Stimulated activated CD4-positive, alpha-beta T cell treated with anti-CD3 and anti-CD28 coated beads, Interleukin-1b, Interleukin-23, amount 100 ng/mL, for 1 hour (primary cell): ENCODE measurements at places on chromosomes 2 and 18.

GRCh38 chr2:205650931-205651330 lies 31.4 kb upstream of the NRP2 start:
- no peak for DNase-seq

GRCh38 chr2:42368817-42369531 lies 8.0 kb upstream of the COX7A2L start:
- no peak for DNase-seq

DNA sequence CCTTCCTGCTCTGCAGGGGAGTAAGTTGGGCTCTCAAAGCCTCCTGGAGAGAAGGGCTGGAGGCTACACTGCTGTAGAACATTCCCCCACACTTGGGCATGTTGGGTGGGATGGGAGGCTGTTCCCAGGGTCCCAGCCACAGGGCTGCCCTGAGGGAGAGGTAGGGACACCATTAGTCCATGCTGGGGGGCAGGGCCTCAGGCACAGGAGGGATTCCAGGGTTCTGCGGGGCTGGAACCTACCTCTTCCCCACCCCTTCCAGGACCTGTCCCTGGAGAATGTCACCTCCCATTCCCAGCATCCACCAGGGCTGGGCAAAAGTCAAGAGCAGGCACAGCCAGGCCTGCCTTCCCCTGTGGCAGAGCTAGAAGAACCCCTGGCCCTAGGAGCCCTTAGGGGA lies 6.9 kb upstream of the ADRA2B start:
- no peak for DNase-seq

- no peak for DNase-seq
Observed at GRCh38 chr2:11175293-11175795, 20.1 kb downstream of the SLC66A3 start.

DNA sequence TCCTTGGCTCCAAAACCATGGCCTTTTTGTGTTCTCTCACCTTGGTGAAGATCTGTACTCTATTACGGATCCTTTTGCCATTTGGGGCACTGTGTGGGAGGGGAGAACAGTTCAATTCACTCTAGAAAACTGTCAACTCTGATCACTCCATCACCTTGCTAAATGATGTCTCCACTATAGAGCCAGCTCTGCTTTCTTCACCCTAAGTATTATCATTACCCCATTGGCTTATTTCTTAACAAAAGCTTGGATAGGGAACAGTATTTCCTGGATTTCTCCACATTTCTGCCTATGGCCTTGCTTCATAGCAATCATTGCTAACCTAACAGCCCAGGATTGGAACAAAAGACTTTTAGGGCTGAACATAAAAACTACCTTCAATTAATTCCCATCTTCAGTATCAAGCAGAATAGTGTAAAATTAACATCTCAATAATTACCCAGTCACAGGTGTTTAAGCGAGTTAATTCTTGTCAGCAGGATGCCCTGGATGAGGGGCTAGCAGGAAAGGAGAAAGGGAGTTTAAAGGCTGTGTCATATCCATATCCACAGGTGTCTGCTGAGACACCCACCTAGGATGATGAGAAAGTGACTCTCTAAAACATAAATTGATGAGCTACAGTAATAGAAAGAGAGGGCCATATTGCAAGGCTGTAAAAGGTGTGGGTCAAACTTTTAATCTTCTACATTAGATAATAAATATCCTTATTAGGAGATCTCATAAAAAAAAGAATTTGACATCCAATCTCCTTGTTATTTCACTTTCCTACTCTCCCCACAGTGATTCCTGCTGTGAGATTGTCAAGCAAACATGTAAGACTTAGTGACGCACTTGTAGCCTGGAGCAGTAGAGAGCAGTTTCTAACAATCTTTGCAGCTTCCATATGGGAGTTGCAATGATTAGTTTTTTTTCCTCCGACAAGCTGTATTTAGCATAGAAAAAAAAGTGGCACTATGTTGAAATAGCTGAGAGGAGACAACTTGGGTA lies 589.5 kb upstream of the NXPH2 start:
- no peak for DNase-seq

DNA sequence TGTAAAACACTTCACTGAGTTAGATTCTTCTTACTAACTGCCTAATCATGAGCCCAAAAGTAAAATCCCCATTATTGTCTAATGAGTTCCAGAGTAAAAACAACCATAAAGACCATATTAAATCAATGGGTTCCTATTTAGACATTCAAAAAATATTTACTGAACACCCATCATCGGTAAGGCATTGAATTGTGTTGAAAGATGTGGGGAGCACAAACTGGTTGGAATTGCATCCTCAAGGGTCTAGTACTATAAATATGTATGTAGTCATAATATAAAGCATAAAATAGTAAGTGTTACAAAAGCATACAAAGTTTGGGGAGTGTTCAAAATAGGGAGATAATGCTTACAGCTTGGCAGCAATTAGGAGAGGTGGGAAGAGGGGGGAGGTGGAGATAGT lies 3.0 kb upstream of the MARCHF4 start:
- no peak for DNase-seq

DNA sequence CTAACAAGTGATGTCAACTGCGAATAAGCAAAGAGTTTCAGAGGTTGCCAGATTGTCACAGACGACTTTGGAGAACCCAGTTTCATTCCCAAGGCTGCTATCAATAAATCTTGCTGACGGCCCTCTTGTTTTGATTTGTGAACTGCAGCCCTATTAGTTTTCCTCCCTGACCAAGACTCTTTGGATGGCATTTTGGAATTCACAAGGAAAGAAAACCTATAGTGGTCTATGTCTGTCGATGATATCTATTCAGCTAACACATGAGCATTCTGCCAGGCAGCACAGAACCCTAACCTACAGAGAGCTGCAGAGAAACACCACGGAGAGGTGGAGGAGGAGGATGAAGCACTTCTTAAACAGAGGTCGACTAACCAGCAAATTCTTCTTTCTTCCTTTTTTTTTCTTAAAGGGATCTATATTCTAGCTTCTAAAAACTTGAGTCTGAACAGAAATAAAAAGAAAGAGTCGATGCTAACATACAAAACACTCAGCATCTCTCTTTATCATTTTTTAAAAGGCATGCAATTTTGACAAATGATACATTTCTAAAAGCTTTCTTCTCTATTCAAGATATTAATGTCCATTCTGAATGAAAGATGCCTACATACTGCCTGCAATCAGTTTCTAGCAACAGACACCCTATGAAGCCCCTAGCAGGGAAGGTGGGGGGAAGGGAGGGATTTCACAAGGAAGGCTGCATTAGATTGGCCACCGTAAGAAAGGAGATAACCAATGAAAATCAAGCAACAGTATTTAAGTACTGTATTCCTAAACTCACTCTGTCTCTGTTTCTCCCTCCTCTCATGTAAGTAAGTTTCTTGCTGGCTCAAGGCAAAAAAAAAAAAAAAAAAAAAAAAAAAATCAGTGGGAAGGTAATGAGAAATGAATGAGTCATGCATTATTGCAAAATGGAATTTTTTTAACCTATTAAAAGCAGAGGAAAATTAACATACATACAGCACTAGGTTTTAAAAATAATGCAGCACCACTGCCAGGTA lies 83.0 kb upstream of the CHRNA1 start:
- DNase-seq = no peak

DNA sequence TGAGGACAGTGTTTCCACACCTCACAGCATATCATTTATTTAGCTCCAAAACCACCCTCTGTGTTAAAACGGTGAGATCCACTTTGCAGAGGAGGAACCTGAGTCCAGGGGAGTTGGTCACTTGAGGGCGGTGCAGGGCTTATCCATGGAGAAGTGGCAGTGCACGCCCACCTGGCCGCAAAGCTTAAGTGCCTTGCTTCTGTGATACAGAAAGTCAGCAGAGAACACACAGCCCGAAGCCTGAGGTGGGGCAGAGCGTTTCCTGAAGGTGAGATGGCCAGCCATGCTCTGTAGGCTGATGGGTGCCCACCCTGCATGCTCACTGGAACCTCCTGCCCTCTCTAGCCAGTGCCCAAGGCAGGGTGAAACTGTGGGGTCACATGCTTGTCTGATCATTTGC lies 87.3 kb downstream of the SH3RF3 start:
- no peak for DNase-seq

DNA sequence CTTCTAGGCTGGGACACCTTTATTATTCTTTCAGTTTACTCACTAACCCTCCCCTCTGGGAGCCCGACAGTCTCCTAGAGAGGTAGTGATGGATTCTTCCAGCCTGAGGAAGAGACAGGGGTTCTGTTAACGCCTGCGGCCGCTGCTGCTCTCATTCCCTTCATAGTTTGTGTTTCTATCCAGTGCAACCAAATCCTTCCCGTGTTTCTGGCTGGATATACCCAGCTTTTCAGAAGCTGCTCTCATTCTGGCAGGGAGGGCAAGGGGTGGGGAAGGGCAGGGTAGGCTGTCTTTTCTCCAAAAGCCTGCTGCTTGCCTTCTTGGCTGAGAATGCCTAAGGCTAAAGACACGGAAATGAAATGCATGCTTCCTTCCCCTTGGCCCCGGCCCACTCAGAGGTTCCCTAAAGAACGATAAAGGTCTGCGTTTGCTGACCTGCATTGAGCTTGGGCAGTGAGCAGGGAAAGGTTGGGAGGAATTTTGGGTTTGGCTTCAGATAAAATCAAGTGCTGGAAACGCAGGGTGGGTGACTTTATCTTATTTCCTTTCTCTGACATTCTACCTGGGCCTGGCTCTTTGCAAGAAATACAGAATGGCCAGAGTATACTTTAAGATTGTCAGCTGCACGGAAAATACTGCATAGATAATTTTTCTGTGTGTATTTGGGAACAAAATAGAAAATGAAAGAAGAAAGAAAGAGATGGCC lies 390.9 kb downstream of the NBAS start:
- no peak for DNase-seq

GRCh38 chr2:163682695-163683094 lies 53.1 kb downstream of the FIGN start:
- no peak for DNase-seq

- DNase-seq = no peak
Observed at GRCh38 chr2:175035806-175036205, 30.6 kb upstream of the CHN1 start.
